ENCODE measurements at places on chromosomes 7 and 10.

DNA sequence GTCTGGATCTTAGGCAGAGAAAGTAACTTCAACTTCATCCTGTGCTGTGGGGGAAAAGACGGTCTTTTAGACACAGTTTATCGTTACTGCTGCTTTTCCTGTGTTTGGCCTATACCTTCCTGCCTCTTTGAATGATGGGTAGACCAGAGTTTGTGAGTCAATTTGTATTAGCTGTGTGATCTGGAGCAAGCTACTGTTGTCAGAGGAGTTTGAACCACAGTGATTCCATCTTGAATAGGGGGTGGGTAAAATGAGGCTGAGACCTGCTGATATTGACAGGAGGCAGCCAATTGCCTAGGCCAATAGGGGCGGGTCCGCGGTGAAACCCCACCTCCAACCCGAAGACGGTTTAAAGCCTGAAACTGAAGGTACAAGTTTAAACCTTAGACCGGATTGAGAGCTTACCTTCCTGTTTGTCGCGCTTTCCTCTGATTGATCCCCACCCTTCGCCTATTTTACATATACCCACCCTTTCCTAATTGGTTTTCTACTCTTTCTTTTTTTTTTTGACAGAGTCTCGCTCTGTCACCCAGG, 35.8 kb upstream of the EIF4H start:
- DNase-seq, result no peak

GRCh38 chr10:74490551-74490950, 335.8 kb upstream of the KAT6B start:
- no peak for DNase-seq

DNA sequence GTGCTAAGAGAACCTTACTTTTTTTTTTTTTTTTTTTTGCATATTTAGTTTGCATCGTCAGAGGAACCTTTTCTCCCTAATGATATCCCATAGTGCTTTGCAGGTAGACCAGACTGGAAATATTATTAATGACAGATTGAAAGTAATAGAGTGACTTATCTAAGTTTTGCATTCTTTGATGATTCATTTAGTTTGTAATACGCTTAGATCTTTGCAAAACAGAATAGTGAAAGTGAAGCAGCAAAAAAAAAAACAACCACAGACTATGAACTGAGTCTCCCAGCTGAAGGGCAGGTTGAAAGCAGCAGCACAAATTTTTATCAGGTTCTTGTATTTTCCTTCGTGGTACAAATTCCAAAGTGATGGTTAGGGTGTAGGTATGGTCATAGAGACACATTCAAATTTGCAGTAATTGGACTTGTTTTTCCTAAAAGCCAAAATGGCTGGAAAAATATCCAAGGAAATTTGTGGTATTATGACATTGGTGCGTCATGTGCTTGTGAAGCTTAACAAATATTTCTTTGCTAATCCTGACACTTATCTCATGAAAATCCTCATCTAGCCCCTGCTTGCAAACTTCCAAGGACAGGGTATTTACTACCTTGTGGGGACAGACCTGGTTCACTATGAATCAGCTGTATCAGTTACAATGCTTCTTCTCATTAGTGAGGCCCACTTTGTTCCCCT, 81.8 kb upstream of the CREB5 start:
- DNase-seq, result no peak

DNA sequence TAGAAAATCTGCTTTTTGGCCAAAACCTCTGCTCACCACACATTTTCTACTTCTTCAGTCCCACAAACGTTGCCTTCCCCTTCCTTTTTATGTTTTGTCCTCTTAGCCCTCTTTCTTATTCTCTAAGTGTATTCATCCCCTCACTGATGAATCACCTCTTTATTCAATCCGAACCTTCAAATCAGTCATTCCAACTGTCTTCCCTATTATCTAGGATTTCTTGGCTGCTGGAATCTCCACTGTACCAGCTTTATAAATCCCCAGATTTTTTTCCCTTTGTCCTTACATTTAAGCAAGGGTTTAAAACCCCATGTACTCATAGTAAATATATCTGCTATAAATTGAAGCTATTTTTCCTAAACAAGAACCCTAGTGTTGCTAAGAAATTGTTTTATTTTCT, 176.9 kb downstream of the SEMA3A start:
- DNase-seq, result no peak

- no peak for DNase-seq
Measured at GRCh38 chr10:8349610-8350249, 295.2 kb downstream of the GATA3 start.

DNA sequence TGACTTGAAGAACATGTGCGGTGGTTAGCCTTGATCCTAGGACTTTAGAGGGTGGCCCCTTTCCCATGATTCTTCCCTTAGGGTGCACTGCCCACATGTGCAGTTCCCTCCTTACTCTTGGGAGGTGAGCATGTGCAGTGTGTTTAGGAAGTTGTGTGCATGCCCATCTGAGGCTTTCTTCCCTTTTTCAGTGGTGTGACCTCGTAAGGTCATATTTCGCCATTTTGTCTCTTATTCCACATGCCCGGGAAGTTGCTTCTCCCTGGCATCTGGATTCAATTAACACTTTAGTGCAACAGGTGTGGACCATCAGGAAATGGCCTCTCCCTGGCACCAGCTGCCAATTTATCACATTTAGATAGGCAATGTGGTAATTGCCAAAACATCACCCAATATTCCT, 380.6 kb upstream of the VSTM2A start:
- no peak for DNase-seq

DNA sequence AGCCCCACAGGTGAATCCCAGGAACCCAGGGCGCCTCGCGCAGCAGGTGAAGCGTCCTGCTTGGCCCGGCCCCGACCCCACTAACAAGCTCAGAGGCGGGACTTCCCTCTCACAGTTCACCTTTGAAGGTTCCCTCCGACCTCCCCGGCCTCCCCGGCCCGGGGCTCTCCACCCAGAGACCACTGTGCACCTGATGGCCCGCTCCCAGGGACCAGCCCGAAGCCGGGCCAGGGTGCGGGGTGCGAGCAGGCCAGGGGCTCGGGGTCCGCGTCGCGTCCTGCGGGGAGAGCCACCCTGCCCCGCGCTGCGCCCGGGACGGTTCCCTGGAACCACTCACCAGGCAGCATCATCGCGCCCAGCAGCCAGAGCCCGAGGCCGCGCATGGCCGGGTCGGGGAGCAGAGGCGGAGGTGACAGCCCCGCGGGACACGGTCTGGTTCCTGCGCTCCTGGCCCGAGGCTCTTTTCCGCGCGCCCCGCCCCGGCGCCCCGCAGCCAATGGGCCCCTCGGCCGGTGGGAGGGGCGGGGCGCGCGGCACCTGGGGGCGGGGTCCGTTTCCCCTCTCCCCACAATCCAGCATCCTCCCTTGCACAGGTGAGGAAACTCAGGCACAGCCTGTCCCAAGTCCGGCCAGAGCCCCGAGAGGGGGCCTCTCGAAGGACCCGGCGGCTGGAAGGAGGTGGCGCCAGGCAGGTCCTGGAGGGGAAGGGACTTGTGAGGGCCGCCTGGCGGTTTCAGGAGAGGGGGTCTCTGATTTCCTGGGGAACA, at the start of gene ADAM8:
ADAM8 (minus strand) TSS at position 434 of the 767 bp plus-strand sequence; CDS start at position 383, 51 bp downstream.
- peak; percentile 61 for DNase-seq

GRCh38 chr10:126022841-126023240, 126.5 kb downstream of the FANK1 start:
- DNase-seq, result no peak

DNA sequence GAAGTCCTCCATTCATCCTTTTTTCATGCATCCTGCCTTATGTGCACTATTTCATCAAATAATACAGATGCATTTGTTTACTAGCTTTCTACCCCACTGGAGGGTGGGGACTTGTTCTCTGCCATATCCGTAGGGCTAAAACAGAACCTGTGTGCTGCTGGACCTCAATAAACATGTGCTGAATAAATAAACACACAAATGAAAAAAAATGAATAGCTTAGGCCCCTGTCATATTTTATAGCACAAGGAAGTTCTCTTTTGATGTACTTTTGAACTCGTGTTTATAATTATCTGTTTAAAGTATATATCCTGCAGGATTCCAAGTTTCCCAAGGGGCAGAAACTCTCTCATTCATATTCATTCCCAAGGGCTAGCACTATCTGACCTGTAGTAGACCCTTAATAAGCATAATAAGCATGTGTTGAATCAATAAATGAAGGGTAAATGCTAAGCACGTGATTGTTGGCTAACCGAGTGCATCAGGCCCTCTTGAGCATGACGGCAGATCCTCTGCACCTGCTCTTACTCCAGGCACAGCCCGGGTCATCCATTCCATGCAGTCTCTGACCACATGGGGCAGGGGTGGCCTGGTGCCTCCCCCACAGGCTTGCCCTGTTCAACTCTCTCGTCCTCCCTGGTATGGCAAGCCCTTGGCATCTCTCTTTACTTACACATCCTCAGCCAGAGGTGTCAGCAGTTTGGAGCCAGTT, 474.1 kb upstream of the ZMIZ1 start:
- no peak for DNase-seq

- DNase-seq, result no peak
Measured at GRCh38 chr10:121521794-121522556, 76.3 kb downstream of the FGFR2 start.

GRCh38 chr10:30056767-30057355, 2.5 kb downstream of the JCAD start:
- no peak for DNase-seq

GRCh38 chr10:62681211-62681940, 123.1 kb upstream of the ADO start:
- peak; percentile 78 for DNase-seq

DNA sequence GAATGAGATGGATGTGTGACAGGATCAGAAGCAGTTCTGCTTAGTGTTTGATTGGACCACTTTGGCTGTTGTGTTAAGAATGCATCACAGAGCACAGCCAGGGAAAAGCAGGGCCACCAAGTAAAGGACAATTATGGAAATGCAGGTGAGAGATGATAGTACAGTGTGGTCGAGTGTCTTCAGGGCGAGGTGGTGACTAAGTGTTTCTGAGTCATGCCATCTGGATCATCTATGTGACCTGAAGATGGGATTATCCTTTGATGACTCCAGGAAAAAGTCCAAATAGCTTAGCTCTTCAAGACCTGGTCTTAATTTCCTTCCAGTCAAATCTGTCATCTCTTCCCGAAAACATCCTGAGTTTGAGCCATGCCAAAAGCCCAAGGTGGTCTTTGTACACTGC, 523.2 kb upstream of the IGFBP3 start:
- DNase-seq, result no peak

- DNase-seq, result no peak
Measured at GRCh38 chr7:43546231-43546630, 36.7 kb upstream of the STK17A start.

GRCh38 chr7:30465046-30465810, 13.4 kb downstream of the NOD1 start:
- no peak for DNase-seq

DNA sequence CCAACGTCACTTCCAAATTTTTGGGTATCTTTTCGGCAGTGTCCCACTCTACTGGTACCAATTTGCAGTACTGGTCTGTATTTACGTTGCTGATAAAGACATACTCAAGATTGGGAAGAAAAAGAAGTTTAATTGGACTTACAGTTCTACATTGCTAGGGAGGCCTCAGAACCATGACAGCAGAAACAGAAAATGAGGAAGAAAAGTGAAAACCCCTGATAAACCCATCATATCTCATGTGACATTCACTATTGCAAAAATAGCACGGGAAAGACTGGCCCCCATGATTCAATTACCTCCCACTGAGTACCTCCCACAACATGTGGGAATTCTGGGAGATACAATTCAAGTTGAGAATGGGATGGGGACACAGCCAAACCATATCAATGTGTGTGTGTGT, 364.0 kb upstream of the KCND2 start:
- DNase-seq, result no peak

- no peak for DNase-seq
Measured at GRCh38 chr10:70493660-70494234, 15.2 kb downstream of the PALD1 start.

- no peak for DNase-seq
Measured at GRCh38 chr10:100737355-100738054, 7.9 kb upstream of the PAX2 start.

GRCh38 chr10:63636812-63637211, 115.6 kb downstream of the REEP3 start:
- DNase-seq, result no peak
